ENCODE measurements at places on chromosomes 4 and X.

DNA sequence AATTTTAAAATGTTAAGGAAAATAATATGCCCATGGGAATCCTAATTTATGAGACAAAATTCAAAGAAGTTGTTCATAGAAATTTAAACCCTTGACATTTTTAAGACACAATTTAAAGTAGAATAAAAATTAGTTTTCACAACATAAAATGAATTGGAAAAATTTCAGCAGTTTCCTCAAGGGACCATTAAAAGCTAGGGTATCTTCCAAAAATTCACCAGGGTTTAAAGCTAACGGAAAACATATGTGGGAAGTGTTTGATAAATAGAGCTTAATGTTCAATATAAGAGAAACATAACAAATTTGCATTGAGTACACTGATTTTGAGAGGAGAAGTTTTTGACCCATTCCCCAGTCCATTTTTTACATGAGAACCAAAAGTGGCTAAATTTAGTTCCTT lies 228.9 kb upstream of the TTC29 start:
- no peak for DNase-seq

DNA sequence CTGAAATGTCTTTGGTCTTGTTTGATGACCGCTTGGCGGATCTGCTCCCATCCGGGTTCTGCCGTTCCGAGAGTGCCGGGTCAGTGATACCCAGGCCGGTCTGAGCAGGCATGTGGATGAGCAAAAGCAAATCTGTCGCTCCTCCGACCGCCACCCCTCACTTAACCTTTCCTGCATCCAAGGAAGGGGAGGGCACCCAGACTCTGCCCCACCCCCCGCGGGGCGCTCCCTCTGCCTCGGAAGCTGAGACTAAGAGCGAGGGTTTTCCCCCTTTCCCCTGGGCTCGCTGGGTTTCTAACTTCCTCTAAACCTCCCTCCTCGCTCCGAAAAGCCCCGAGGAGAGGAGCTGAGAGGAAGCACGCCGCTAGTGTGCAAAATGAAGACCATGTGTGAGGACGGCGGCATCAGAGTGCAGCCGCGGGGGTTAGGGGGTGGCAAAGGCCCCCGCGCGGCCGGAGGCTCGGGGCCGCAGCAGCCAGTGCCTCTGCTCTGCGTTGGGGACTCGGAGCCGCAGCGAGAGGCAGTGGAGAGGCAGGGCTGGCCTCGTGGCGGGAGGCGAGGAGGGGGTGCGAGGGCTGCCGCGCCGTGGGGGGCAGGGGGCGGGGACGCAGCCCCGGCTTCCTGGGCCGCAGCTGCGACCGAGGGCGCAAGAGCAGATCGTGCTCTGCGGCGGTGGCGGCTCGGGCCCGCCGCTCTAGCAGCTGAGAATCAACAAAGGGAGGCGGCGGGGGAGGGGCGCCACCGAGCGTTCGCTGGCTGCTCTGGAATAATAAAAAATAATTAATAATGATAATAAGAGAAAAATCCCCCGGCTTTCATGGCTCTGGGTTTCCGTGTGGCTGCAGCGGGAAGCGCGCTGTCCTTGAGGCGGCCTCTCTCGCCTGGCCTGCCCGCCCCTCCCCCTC lies 55.8 kb upstream of the BCOR start:
- DNase-seq, result no peak

DNA sequence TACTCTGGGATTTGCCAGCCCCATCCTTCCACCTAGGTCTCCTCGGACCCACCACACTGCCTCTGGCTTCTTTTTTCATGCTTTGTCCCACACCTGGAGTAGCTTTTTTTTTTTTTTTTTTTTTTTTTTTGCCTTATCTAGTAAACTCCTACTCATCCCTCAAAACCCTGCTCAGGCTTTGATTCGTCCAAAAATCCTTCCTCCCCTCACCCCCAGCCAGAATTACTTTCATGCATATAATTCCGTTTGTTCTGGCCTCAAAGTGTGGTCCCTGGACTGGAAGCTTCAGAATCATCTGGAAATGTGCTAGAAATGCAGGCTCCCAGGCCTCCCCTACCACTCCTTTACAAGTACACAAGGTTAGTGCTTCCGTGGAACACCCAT lies 320.1 kb downstream of the PTTG2 start:
- DNase-seq, result no peak

GRCh38 chr4:30863021-30863420 lies 142.9 kb downstream of the PCDH7 start:
- no peak for DNase-seq

DNA sequence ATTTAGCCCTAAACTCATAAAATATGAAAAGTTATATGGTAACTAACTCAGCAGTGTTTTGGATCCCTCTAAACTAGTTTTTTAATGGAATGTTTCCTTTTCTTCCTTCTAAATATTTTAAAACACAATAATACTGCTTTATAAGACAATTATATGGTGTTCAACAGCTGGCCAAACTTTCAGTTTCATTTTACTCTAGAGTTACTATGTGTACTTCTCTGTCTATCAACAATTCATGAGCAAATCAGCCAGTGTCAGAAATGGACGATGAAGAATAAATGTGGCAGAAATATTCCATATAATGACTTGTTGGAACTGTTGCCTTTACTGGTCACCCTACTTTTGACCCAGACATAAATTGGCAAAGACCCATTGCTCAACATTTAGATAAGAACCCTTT lies 64.8 kb upstream of the CXXC4 start:
- no peak for DNase-seq

DNA sequence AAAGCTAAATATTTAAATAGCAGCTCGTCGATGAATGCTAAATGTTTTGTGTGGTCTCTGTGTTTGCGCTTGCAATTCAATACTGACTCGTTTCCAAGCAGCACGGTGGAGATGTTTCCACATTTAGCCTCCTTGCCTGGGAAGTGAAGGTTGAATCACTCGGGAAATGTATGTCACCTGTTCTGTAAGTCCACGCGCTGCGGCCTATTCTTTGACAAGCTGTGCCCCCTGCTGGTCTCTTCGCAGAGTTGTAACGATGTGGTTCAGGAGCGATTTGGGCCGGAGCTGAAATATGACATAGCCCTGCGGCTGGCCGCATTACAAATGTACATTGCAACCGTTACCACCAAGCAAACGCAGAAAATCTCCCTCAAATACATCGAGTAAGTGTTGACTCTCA lies 89.6 kb upstream of the PRPS2 start:
- DNase-seq, result no peak

DNA sequence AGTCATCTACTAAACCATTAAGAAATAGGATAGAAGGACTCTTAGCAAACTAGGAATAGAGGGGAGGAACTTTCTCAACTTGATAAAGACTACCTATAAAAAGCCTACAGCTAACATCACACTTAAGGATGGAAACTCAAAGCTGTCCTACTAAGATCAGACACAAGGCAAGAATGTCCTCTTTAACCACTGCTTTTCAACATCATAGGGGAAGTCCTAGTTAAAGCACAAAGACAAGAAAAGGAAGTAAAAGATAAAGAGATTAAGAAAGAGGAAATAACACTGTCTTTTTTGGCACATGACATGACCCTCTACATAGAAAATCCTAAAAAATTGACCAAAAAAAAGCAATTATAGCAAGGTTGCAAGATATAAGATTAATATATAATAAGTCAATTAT lies 136.6 kb downstream of the FBXW7 start:
- DNase-seq, result no peak

DNA sequence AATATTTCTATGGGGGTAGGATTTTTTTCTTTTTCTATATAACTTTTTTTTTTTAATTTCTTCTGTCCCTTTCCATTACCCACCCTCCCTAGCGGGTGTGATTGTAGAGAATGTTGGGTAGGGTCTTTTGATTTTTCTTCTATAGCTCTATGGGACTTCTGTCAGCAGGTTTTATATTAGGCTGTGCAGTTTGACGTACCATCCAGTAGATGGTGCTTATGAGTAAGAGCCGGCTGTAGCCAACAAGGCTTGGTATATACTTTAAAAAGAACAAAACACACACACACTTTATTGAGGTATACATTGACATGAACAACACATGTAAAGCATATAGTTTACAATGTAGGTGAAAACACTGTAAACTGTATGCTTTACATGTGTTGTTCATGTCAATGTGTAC lies 247.9 kb upstream of the POF1B start:
- DNase-seq, result no peak

DNA sequence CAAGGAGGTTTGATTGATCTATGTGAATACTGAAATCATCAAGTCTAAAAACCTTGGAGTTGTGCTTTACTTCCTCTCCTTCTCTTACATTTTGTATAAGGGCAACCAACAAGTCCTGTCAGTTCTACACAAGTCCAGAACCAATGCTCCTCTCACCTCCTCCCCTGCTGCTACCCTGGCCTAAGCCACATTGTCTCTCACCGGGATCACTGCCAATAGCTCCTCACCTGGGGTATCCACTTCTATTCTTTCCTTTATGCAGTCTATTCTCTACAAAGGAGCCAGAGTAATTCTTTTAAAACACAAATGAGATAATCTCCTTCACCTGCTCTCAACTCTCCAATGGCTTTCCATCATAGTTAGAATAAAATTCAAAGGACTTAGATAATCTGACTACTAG lies 13.3 kb upstream of the ARHGEF6 start:
- no peak for DNase-seq

GRCh38 chrX:97260679-97261078 lies 377.0 kb downstream of the RPA4 start:
- no peak for DNase-seq

GRCh38 chrX:120302434-120302833 lies 8.8 kb downstream of the TMEM255A start:
- DNase-seq, result no peak

GRCh38 chrX:153685751-153686696 lies 1.7 kb upstream of the SLC6A8 start:
- DNase-seq, result no peak

DNA sequence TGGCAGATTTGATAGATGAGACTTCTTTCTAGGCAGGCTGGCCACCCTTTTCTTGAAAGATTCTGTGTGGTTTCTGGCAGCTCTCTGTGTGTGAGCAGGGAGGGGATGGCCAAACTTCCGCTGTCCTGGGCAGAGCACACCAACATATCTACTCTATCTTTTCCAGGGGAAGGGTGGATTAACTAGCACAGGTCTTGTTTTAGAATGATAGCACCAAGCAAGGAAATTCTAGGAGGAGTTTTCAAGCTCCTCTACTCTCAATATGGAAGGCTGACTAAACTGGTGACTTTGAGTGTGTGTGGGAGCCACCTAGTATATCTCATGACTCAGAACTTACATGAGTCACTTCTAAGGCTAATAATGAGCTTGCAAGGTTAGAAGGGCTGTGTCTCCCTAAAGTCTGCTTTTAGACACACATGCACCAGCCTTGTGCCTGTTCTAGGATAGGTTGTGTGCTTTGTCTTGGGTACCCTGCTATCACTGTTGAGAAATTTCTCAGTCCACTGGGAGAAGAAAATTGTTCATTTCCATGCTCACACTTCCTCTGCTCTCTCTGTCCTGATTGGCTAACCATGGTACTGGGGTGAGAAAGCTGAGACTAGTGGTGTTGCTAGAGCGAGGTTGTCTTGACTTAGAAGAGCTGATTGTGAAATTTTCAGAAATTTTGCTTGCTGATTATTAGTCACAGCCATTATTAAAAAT lies 72.9 kb downstream of the YIPF6 start:
- DNase-seq, result no peak

DNA sequence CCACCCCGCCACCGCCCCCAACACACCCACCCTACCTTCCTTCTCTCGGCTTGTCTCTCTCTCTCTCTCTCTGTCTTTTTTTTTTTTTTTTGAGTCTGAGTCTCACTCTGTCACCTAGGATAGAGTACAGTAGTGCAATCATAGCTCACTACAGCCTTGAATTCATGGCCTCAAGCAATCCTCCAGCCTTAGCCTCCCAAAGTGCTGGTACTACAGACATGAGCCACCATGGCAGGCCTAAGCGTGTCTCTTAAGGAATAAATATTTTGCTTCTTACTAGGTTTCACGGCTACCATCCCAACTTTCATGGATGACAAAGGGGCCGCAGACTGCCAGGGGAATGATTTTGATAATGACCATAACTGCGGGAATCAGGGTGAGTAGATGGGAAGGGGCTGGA lies 55.8 kb downstream of the SSX7 start:
- DNase-seq, result no peak

DNA sequence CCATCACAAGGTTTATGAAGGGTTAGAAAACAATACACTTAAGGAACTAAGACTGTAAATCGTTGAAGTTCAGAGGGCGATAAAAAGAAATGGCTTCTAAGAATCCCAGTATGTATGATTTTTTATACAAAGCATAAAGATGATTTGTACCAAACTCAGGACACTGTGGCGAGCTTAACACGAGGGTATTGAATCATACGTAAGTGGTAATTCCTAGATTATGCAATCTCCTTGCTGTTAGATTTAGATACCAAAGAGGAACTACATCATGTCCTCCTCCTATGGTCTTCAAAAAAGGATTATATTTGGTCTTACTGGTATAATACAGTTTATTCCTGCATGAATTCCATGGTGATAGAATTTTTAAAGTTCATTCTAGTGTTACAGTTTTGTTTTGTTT lies 23.9 kb downstream of the NFKB1 start:
- no peak for DNase-seq

DNA sequence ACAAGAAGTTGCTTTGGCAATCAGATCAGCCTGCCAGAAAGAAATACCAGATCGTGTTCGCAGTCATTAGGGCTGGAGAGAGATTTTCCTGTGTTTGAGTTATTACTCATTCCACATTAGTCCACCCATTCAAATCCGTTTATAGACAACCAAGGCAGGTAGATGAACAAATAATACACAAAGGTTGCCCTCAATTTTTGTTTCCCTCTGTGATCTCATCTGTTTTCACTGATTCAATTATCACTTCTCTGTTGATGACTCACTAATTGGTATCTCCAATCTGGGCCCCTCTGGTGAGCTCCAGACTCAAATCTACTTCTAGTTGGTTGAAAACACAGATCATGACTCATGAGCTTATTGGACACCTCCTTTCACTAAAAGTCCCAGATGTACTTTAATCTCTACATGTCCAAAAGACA lies 54.5 kb downstream of the CHM start:
- DNase-seq, result no peak

- DNase-seq, result no peak
Observed at GRCh38 chrX:136829413-136829812, 48.7 kb upstream of the ARHGEF6 start.

DNA sequence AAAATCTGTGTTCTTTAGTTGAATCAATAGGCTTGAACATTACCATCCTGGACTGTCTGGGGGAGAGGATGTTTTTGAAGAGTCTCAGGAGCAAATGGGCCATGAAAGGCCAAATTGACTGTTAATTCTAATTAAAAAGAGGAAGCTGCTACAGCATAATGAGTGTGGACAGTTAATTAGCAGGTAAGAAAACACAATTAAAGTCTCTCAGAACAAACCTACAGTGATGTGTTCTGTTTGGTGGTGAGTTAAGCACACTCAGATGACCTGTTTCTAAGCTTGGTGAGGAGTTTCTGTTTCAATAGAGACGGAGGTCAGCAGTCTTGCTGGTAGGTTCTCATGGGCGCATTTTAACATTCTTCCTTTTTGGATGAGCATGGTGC lies 68.1 kb downstream of the DRD5 start:
- DNase-seq, result no peak

GRCh38 chr4:83237591-83237990 lies 47.0 kb downstream of the COQ2 start:
- DNase-seq, result no peak

DNA sequence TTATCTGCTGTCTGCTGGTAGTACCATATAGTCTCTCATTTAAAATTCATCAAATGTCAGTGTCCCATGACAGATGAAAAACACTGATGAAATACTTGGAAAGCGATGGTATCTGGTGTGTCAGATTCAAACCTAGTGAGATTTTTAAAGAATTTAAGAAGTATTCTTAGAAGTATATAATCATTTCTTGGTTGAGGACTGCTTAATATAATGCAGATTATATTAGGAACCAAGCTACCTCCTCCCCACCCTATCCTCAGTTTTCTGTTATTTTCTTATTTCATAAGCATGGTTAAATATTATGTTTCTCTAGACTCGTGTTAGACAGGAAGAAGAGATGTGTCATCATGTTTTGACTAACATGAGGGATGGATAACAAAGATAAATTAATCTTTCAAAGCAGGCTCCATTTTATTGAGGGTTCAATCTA lies 118.5 kb downstream of the GLUD2 start:
- no peak for DNase-seq
